ENCODE measurements at places on chromosomes 7 and 10.

- no peak for DNase-seq
Measured at GRCh38 chr10:74738052-74738451, 88.3 kb upstream of the KAT6B start.

DNA sequence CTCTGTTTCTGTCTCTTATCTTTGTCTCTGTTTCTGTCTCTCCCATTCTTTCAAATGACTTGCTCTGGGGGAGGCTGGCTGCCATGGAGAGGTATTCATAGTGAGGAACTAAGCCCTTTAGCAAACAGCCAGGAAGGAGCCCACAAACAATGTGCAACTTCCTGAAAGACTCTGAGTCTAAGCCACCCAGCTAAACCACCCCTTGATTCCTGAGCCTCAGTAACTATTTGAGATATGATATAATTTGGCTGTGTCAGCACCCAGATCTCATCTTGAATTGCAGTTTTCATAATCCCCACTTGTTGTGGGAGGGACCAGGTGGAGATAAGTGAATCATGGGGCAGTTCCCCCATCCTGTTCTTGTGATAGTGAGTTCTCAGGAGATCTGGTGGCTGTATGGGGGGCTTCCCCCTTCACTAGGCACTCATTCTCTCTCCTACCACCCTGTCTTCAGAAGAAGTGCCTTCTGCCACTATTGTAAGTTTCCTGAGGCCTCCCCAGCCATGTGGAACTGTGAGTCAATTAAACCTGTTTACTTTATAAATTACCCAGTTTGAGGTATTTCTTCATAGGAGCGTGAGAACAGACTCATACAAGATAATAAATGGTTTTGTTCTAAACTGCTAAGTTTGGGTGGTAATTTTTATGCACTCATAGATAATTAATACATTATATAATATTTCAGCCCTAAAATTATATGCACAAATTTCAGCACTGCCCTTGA lies 121.2 kb upstream of the FOXP2 start:
- no peak for DNase-seq

DNA sequence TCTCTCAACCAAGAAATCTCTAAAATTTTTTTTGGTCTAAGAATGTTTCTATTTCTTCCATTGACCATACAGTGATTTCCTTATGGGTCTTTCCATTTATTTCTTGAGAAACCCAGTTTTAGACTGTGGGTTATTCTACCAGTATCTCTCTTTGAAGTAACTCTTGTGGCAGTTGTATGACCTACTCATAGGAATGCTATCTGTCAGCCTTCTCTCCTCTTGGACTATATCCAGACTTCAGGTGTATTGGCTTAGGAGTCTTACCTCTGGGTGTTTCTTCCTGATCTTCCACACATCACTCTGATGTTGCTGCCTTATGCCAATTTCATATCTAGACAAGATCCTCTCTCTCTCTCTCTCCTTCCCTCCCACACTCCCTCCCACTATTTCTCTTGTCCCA lies 178.1 kb downstream of the BMPER start:
- DNase-seq: no peak

DNA sequence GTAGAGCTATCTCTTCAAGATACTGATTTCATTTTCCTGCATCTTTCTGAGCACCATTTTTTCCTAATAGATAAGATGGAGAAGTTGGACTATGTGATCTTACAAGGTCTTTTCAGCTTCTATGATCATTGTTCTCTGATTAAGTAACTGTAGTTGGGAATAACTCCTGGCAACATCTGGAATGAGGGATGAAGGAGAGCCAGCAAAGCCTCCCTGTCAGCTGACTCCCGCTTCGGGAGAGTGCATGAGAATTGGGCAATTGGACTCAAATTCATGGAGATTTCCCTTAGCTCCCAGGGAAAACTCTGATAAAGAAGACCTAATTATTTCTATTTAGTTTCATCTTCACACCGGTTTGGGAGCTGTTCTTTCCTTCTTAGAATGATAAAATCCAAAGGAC lies 146.1 kb downstream of the CCDC71L start:
- no peak for DNase-seq

- DNase-seq: no peak
Measured at GRCh38 chr10:132813560-132814468, 27.9 kb upstream of the NKX6-2 start.

- DNase-seq: no peak
Measured at GRCh38 chr7:131400681-131401176, 73.1 kb downstream of the MKLN1 start.

- no peak for DNase-seq
Measured at GRCh38 chr10:70576803-70577517, 25.6 kb downstream of the PRF1 start.

- DNase-seq: no peak
Measured at GRCh38 chr7:37376386-37376785, 72.3 kb downstream of the ELMO1 start.

DNA sequence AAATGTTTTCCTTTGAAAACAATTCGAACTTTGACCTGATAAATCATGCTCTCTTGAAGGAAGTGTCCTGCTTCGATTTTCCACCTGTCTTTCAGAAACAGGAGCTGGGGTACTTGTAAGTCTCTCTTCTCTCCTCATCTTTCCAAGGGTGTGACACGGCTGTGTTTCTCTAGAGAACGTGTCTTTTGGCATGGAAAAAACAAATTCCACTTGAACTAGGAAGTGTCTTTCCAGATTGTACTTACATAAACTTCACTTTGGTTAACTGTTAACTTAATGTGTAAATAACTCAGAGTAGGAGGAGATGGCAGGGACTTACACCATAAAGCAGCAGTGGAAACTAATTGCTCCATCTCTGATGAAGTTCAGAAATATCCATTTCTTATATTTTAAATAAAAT lies 4.2 kb upstream of the CALCR start:
- DNase-seq: no peak

- DNase-seq: no peak
Measured at GRCh38 chr10:101014230-101014884, 14.7 kb downstream of the LZTS2 start.

GRCh38 chr10:10849306-10849705 lies 168.4 kb upstream of the CELF2 start:
- no peak for DNase-seq

DNA sequence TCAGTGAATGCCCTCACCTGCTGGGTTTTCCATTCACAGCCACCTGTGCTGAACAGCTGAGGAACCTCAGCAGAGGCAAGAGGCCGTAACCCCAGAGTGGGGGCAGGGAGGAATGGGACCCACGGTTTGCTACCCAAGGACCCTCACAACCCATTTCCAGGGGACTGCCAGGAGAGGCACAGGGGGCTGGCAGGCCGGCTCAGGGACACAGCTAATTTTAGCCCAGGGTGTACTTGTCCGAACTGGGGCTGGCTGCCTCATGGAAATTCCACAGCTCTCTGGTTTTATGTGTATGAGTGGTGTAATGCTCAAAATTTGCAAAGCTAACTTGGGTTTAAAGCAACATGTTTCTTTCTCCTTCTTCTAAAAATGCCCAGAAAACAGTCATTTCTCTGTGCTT lies 42.2 kb downstream of the MINDY4 start:
- no peak for DNase-seq

DNA sequence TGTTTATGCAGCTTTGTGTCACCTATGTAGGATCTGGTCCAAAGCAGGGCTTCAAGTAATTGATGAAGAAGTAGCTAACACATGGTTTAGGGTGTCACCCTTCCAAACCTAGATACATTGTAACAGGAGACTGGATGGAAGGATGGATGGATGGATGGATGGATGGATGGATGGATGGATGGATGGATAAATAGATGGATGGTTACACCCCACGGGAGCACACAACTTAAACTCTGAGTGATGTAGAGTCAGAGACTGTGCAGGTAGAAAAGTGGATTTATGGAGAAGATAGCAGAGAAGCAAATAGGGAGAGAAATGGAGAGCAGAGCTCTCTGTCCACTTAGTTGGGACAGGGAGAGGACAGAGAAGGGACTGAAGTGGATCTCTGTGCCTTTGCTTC lies 78.4 kb downstream of the NHLRC2 start:
- DNase-seq: no peak

GRCh38 chr10:100037758-100038315 lies 28.1 kb upstream of the DNMBP start:
- no peak for DNase-seq

- peak; percentile 1 for DNase-seq
Measured at GRCh38 chr7:111639934-111640333, 77.6 kb upstream of the IMMP2L start.

- DNase-seq: no peak
Measured at GRCh38 chr7:14714161-14714728, 188.3 kb downstream of the DGKB start.

- DNase-seq: no peak
Measured at GRCh38 chr7:108097703-108098102, 32.5 kb downstream of the LAMB4 start.

DNA sequence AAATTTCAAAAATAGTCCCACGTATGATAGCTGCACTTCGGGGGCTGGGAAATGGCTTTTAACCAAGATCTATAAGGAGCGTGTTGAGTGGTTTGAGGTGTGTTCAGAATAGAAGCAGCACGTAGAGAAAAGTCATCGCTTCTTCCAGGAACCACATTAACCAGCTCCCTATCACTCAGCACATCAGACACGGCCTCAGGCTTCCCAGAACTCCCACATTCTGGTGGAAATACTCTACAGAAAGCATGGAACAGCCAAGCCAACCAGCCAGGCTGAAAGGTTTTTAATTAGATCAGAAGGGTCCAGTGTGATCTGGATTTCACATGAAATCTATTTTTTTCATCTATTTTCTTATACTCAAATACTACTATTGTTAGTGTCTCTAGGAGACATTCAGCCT lies 231.5 kb upstream of the NRP1 start:
- no peak for DNase-seq

GRCh38 chr7:44196450-44196872 lies 4.3 kb upstream of the YKT6 start:
- DNase-seq: no peak

- DNase-seq: no peak
Measured at GRCh38 chr10:84005403-84005802, 133.9 kb upstream of the GHITM start.

- no peak for DNase-seq
Measured at GRCh38 chr10:99698504-99699080, 33.3 kb downstream of the COX15 start.

- DNase-seq: no peak
Measured at GRCh38 chr10:26438534-26439341, 597 bp downstream of the APBB1IP start.

- no peak for DNase-seq
Measured at GRCh38 chr10:113553149-113553548, 296 bp downstream of the HABP2 start.

DNA sequence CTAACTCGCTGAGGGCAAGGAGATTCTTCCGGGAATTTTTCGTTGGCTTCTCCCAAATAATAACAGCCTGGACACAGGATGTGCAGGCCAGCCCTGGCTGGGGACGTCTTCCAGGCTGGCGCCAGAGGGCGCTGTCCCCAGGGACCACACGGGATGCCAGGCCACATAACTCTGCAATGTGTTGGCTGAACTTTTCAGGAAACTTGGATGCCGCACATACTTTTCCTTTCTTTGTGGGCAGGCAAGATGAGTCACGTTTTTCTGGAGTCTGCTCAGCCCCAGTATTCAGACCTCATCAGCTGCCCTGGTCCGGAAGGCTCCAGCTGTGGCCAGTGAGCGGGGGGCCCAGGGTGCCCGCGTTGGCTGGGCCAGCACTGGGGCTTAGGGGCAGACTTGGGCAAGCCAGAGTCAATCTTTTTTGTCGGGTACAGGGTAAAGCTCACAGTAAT lies 122.7 kb downstream of the PRKAG2 start:
- peak; percentile 98 for DNase-seq

DNA sequence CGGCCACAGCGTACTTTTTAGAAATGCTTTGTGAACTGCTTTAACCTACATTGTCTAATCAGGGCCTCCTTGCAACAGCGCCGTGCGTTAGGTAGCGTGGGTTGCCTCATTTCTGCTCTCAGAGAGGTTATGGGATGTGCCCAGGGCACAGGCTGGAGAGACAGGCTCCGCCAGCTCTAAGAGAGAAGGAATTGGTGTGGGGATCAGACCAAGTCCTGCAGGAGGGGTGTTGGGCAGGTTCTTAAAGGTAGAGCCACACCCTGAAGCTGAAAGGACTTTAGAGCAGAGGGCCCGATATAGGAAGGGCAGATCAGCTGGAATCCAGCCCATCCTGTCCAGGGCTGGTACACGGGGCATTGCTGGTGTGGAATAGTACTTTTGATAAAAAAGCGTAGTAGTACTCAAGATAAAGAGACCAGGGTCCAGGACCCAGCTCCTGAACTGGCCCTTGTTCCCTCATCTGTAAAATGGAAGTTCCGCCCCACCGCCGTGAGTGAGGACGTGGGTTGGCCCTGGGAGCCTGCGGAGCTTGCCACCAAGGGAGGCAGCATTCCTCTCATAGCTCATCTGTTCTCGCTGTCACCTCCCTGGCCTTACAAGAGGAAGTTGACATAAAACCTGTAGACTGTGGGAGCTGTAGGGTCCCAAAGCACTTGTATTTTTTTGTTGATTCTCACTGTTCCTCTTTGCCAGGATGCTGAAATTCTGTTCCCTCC lies 37.2 kb downstream of the TMEM120A start:
- DNase-seq: no peak

GRCh38 chr10:114631090-114631665 lies 26.9 kb downstream of the ABLIM1 start:
- no peak for DNase-seq

GRCh38 chr10:76082232-76082631 lies 650.8 kb downstream of the LRMDA start:
- DNase-seq: no peak

GRCh38 chr10:95346715-95347401 lies 56.1 kb upstream of the PDLIM1 start:
- no peak for DNase-seq

GRCh38 chr7:24751484-24751883 lies 5.8 kb downstream of the GSDME start:
- DNase-seq: no peak

GRCh38 chr7:133479456-133480065 lies 226.7 kb downstream of the EXOC4 start:
- DNase-seq: no peak

- DNase-seq: no peak
Measured at GRCh38 chr10:56928714-56929113, 567.7 kb upstream of the ZWINT start.

DNA sequence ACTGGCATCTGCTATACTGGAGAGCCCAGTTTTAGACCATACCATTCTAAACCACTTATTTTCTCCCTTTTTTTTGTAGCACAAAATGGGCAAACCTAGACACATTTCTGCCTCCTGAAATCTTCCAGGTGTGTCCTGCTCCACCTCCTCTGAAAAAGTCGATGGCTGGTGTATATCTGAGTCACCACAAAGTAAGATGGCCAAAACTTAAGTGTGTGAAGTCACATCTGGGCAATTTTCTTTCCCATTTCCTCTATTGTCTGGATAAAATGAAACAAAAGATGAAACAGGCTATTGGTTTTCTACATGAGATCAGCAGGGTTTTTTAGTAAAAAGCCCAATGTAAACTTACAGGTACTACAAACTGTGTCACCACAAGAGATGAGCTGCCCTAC lies 65.5 kb downstream of the OSBPL3 start:
- DNase-seq: no peak

GRCh38 chr7:98372993-98373392 lies 27.9 kb downstream of the BAIAP2L1 start:
- DNase-seq: no peak

GRCh38 chr7:93156884-93157283 lies 8.7 kb upstream of the SAMD9L start:
- no peak for DNase-seq
